ENCODE measurements at places on chromosomes 2 and 18. TPM values are rescaled to one million over a fixed set of nuclear protein-coding genes. Genes with fewer than 3 reads are reported as not detected.
A peak's percentile ranks its signal among the peaks of the same experiment; 100 is the strongest.

GRCh38 chr2:44245083-44245861 is 30.0 kb upstream of the SLC3A1 start:
- no peak for DNase-seq

The SLC9A4 gene
- 0.22 TPM for total RNA-seq

DNA sequence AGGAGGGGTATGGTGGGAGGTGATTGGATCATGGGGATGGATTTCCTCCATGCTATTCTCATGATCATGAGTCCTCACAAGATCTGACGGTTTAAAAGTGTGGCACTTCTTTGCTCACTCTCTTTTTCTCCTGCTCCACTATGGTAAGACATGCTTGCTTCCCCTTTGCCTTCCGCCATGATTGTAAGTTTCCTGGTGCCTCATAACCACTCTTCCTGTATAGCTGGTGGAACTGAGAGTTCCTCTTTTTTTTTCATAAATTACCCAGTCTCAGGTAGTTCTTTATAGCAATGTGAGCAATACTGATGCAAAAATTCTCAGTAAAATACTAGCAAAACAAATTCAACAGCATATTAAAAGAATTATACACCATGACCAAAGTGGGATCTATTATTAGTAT is 728.5 kb upstream of the SLC8A1 start:
- no peak for DNase-seq

GRCh38 chr2:233369897-233370685 is 15.8 kb downstream of the DGKD start:
- no peak for DNase-seq

DNA sequence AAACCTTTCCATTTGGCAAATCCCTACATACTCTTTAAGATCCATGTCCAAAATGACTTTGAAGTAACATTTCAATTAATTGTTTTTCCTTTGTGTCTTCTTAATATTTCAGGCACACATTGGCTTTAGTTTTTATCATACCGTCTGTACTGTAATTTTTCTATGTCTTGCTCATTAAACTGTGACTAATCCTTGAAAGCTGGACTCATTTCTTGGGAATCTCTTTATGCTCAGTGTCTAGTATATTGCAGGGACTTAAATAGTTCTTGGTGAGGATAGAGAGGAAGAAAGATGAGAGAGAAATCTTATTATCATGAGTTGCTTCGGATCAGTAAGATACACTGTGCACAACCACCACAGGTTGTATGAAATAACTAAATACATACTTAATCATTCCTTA is 448.3 kb upstream of the ST6GAL2 start:
- DNase-seq: no peak

DNA sequence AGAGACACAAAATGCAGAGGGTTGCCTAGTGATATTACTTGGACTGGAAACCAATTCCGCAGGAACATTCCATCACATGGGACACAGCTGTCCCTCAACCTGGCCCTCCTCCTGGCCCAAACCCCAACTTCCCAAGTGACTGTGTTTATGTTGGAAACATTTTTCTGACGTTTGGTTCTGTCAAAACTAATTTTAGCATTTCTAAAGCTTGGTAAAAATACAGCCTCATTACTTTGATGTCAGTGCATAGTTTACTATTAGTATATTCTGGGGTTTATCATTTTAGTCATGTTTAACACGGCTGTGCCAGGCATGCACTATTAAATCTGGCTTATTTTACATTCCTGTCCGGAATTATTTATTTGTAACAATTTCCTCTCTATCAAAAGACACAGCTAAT is 69.9 kb downstream of the GLI2 start:
- DNase-seq: no peak

DNA sequence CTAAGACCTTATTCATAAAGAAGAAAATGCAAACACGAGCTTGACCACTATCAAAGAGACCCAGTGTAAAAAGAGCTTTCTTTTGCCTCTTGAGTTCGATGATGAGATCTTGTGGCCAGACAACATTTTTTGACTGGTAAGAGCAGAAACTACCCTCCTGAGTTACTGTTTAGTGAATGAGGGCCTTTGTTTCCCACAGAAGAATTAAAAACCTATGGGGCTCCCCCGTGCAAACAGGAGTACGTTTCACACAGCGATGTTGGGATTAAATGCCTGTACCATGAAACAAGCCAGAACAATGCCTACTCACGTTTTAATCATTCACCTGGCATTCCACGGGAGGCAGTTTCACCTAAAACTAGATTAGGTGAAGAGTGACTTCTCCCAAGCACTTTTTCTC is 36.0 kb downstream of the MYCN start:
- no peak for DNase-seq

DNA sequence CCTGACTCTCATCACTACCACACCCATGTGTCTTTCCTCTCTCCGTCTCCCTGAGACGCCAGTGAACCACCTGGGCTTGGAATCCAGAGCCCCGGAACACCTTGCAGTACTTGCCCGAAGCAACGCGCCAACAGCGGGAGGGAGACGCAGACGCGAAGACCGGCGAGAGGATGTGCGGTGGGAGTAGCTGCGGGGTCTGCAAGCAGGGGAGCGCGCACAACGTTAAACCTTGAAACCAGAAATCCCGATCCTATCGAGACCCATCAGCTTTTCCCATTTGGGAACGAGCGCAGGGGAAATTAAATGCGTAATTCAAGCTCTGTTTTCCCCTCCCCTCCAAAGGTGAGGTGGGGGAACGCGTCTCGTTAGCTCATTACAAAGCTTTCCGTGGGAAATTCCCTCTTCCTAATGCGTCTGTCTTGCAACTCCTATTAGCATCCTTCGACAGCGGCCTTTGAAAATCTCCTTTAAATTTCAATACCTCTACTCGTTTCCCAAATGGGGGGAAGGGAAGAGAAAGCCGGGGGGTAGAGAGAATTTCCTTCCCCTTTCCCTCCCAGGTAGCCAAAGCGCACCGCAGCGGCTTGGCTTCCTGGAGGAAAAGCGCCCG is 421 bp upstream of the CNTNAP5 start:
- DNase-seq: no peak

- no peak for DNase-seq
These were observed 115.4 kb downstream of the MCFD2 start for GRCh38 chr2:46800218-46800617.

GRCh38 chr2:162211732-162212131 is 31.5 kb downstream of the FAP start:
- DNase-seq: no peak

DNA sequence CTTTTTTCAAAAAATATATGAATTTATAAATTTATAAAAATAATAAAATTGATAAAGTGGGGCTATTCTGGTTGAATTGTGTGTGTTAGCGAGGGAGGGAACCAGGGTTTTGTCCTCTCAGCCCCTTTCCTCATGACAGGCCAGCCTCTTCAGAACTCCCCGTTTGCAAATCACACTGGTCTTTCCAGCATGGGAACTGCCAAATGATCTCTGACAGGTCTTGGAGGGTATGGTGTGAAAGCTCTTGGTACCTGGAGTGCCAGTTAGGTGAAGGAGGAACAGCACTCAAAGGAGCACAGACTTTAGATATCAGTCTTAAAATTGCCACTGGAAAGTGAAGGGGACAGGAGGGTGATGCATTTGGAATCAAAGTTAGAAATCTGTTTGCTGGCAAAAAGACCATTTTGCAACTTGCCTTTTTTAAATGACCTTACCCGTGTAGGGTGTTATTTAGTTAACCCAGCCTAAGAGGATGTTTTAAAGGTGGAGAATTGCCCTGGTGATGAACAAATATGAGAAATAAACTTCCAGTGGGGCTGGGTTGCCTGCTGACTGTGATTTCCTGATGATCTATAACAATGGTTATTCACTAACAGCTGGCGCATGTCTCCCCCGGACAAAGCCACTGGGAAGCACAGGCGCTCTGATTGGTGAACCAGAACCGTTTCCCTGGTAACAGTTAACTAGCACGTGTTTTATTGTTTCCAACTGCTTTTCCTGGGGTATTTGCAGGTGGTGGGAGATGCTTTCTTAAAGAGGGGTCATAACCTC is 85.3 kb upstream of the EFEMP1 start:
- DNase-seq: peak; percentile 31

DNA sequence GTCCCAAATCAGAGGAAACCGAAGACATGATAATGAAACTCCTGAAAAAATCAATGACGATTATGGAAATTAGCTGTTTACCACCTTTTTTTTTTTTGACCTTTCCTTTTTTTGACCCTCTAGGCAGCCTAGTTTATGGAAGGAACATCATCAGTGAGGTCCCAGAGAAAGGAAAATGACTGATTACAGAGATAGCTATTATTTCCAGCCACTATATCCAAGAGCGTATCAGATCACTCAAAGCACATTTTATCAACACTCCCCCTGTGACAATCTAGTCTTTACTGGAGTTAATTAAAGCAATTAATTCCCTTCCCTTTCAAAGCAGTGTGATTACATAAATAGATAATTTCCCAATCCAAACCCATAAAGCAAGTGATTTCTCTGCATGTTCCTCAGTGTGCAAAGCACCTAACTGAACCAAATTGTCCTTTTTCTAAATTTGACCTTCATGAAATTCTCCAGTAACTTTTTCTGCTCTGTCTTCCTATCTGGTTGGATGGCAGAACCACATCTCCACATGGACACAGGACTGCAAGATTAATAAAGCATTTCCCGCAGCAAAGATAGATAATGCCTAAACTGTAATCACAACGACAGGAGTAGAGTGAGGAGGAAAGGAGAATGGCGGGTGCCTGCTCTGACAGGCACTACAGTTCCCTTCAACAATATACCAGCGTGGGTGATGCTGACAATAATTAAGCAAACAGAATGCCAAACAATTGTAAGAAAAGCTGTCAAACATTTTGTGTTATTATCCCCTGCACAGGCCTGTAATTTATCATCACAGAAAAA is 194.4 kb downstream of the SLC8A1 start:
- no peak for DNase-seq

- DNase-seq: no peak
These were observed 70.6 kb downstream of the UBR3 start for GRCh38 chr2:169897834-169898233.

- peak; percentile 24 for DNase-seq
These were observed 23.3 kb upstream of the ALPI start for GRCh38 chr2:232432598-232433184.

GRCh38 chr18:7338846-7339245 is 108.0 kb downstream of the LRRC30 start:
- no peak for DNase-seq

GRCh38 chr2:232983669-232984140 is 29.4 kb downstream of the NGEF start:
- DNase-seq: no peak

The C2orf66 gene
- not detected for total RNA-seq

DNA sequence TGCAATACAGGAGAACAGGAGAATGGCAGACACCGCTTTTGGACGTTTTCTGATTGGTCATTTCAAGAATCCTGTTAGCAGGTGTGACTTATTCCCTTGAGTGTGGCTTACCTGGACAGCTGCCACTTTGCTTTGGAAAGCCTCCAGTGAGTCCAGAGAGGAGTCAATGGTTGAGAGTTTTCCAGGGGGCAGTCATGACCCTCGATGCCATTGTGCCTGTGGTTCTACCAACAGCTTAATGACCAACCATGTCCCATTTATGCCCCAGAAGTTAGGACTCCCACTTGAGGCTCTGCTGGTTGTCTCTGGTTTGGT is 12.4 kb downstream of the IGFBP2 start:
- DNase-seq: no peak

The GALR1 gene
- not detected for total RNA-seq

GRCh38 chr18:79868168-79868784 is 70.5 kb downstream of the KCNG2 start:
- no peak for DNase-seq

DNA sequence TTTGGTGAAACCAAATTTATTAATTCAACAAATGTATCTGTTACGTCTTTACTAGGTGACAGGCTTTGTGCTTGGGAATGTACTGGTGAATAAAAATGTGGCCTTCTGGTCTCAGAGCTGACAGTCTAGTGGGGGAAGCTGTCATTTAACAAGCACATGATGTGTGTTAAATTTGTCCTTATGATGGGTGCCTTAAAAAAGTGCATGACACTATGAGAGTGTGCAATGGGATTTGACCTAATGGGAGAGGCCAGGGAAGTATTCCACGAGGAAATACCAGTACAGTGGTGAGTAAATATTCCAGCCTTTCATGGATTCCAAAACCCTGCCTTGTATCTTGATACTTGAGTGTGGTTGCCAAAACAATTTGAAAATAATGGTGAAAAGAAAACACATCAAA is 308.9 kb downstream of the PLCL1 start:
- no peak for DNase-seq

DNA sequence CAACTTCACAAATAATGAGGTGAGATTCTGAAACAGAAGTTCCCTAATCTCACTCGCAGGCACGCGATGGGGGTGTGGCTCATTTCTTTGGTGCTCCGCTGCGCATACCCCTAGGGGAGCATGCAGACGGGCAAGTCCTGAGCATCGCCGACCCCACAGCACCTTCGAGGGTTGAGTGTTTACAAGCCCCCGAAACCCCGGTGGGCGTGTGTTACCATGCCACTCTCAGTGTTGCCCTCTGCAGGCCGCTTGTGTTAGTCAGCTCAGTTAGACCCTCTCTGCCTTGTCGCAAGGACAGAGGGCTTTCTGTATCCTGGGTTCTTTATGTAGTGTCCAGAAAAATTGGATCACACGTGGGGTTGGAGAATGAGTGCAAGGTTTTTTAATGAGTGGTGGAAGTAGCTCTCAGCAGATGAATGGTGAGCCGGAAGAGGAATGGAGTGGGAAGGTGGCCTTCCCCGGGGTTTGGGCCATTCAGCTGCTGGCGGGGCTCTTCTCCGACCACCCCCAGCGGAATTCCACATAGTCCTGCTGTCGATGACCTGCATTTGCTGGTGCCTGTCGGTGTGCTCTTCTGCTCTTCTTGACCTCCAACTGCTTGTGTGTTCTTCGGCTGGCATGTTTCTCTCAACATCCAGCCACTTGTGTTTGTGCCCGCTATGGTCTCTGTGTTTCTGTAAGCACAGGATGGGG is 191.3 kb downstream of the RPRM start:
- DNase-seq: peak; percentile 10

GRCh38 chr18:14907420-14907819 is 159.4 kb downstream of the ANKRD30B start:
- DNase-seq: no peak

DNA sequence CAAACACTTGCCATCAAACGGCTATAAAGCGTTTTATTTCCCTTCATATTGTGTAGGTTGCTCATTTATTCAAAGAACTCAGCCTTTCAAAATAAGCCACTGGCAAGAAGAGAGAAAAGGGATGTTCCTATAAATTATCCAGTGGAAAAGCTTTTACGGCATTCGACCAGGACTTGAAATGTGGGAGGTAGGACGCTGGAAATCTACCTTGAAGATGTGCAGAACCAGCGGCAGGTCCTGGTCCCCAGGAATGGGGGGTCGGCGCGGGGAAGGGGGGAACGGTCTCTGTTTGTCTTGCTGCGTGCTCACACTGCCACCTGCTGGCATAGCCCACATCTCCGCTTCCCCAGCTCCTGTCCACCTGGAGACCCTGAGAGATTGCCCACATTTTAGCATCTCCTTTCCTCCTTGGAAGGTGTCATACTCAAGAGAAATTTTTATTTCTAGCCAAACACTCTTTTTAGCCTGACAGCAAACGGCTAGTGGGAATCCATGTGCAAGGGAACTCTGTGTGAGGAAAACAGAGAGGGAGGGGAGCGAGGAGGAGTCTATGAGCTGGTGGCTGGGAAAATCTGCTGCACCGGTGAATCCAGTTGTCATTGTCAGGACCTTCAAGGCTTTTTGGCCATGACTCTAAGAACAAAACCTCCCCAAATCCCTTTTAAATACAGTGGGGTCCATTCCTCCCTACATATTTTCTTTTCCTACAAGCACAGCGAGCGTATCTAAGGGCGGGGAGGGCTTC is 349.0 kb upstream of the PKDCC start:
- peak; percentile 14 for DNase-seq
